ENCODE measurements at places on chromosomes 2 and 18.

DNA sequence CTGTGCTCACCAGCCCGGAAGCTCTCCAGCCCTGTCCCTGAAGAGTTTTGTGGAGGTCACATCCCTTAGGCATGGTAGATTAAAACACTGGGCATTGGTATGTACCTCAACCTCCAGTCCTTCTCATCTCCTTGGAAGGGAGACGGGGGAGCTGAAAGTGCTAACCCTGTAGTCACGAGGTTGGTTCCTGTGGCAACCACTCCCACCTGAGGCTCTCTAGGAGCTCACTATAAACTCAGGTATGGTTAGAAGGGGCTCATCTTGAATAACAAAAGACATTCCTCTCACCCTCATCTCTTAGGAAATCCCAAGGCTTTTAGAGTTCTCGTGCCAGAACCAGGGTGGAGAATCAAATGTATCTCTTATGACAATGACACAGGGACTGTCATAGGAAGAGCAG, 43.0 kb upstream of the MGAT4A start:
- DNase-seq, result no peak

GRCh38 chr2:194819367-194819766, 837.7 kb upstream of the SLC39A10 start:
- no peak for DNase-seq

GRCh38 chr2:190933361-190933760, 52.7 kb downstream of the GLS start:
- DNase-seq, result no peak

DNA sequence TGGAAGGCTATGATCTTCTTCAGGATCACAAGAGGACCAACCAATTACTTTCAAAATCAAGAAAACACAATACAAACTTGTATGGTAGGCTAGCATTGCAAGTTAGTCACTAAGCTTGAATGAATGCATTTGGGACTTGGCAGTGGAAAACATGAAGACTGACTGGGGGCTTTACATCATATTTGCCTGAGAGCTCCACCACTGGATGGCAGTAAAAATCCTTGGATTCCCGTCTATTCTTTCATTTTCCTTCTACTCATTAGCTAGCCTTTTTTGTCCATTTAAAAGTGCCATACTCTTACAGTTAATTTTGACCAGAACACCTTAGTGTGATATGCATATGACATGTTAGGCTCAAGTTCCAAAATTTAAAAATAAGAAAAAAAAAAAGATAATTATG, 63.5 kb upstream of the RASGRP3 start:
- DNase-seq, result no peak

DNA sequence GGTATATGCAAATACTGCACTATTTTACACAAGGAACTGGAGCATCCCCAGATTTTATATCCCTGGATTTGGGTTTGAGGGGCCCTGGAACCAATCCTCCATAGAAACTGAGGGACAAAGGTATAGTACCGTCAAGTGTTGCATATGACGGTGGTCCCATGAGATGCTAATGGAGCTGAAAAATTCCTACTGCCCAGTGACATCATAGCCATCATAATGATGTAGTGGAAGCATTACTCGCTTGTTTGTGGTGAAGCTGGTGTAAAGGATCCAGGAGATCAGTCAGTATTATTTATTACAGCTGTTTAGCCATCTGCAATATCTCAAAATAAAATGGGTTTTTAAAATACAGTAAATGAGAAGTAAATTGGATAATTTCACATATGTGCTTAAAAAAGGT, 496.6 kb upstream of the HS6ST1 start:
- no peak for DNase-seq

DNA sequence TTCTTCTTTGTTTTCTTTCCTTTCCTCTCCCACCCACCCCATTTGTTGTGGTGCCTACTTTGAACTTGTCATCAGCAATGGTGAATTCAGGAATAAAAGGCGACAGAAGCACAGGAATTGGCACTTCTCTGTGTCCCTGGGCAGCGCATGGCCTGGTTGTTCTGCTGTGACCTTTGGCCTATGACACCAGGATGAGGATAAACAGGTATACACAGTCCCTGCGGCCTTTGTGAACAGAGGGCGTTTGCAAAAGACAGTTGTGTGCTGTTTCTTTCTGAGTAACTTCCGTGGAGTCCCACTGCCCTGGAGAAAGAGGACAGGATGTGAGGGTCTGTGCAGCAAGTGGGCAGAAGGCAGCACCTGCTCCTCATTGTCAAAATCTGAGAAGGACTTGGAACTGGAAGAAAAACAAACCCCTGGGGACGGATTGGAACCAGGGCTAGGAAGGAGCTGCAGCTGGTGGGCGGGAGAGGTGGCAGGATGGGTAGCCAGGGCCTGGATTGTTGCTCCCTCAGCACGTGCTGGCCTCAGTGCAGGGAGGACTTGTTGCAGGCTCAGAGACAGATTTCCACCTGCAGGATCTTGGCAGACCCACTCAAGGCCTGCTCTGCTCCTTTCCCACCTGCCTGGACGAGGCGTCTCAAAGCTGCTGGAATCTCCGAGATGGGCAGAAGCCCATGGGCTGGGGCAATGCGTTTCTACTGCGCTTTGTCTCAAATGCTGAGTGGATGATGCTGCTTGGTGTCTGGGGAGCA, 159.5 kb downstream of the ACKR3 start:
- DNase-seq, result no peak

DNA sequence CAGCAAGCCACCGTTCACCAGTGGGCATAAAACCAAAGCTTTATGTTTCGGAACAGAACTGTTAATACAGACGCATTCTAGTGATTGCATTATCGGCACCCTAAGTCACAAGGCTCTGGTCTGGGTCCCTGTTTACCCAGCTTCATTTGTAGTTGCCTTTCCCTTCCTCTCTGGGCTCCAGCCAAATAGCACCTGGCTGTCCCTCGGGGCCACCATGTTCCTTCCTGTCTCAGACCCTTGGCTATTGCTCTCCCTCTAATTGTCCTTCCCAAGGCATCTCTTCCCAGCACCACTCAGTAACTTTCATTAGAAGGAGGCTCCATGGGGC, 75.3 kb downstream of the SDC1 start:
- no peak for DNase-seq

GRCh38 chr18:58443671-58444070, 185.2 kb downstream of the ALPK2 start:
- no peak for DNase-seq

DNA sequence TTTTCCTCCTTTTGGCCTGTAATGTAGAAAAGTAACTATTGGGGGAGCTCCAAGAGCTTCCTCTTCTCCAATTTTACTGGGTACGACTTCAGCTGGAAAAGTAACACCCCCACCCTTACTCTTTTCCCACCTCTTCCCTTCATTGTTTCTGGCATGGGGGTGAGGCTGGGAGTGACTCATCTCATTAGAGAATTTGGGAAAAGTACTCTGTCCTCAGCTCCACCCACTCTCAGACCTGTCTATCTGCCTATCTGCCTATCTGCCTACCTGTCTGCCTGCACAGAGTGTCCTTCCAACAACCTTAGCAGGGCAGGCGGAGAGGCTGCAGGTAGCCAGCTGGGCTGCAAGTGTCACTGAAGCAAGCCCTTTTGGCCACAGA, 93.6 kb downstream of the EPHA4 start:
- DNase-seq, result no peak

GRCh38 chr2:240226672-240227537, 86.4 kb upstream of the OTOS start:
- no peak for DNase-seq

- no peak for DNase-seq
These were observed 1570.9 kb upstream of the SLC39A10 start for GRCh38 chr2:194086129-194086528.

- DNase-seq, result no peak
These were observed 54.7 kb upstream of the SP5 start for GRCh38 chr2:170660409-170660808.

- DNase-seq, result no peak
These were observed 65.4 kb upstream of the BZW1 start for GRCh38 chr2:200746301-200746700.

GRCh38 chr2:47666332-47666731, 116.6 kb upstream of the MSH6 start:
- DNase-seq, result no peak
